ENCODE measurements at places on chromosomes 4 and X.

DNA sequence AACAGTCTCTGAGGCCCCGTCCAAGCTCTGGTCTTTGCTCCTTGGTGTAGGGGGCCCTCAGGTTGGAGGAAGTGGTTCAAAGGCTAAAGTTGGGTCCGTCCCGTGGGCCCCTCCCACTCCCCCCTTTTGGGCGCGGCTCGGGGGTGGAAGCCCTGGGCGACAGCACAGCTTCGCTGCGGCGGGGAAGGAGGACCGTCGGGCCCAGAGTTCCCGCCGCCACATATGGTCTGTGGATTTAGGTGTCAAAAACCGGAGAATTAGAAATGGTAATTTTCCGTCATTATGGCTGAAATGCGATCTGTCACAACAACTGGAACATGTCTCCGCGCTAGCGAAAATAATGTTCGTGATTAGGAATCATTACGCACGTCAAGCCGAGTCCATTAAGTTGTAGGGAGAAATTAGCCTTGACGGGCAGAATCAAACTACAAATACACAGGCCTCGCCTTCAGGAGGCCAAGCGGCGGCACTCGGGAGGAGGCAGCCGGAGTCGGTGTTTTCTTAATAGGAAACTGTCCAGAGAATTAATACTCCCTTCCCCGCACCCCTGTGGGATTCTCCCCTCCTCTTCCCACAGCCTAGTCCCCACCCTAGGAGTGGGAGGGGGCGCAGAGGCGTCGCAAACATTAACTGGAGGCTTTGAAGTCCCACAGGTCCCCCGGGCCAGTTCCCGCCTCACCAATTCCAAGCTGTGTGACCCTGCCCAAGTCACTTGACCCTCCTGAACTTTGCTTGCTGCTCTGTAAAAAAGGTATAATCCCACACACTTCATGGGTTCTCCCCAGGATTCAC, 15.0 kb downstream of the NKX3-2 start:
- DNase-seq = no peak

- DNase-seq = peak; percentile 18
Observed at GRCh38 chr4:36256398-36256891, 12.1 kb upstream of the ARAP2 start.

DNA sequence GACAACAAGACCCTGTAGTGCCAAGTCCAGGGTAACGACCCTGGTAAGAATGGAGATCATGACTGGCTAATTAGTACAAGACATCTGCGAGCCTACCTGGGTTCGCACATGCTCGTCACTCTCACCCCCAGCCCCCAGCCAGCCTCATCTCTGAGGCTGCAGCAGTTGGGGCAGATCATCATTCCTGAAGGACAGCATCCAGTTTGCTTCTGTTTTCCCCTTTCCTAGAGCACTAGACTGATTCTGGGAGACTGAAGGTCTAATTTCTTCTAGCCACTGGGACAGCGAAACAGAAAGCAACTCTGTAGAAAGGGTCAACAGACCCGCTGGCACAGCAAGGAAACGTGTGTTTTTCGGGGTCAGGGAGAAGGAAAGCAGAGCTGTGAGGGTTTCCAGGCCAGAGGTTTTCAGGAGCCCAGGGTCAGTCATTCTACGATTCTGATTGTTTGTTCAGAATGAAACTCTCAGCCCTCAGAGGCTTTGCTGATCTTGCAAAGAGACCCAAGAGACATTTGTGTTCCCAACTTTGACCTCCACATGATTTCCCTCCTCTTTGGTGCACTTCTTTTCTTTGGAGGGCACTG, 343.1 kb upstream of the NOCT start:
- no peak for DNase-seq

DNA sequence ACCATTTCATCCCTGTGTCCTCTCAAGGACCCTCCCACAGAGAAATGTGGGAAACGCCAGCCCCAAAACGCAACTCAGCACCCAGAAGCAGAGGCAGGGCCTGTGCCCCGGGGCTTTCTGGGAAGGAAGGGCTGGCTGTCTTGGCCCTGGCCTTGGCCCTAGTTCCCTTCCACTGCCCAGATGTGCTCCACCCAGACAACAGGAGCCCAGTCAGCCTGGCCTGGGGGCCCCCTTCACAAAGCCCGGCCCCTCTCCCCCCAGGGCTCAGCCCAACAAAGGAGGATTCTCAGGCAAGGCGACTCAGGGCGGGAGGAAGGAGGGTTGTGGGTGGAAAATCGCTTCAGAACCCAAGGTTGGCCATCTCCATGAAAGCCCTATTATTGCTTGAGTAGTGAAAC, 82.5 kb downstream of the PJA1 start:
- DNase-seq = no peak

DNA sequence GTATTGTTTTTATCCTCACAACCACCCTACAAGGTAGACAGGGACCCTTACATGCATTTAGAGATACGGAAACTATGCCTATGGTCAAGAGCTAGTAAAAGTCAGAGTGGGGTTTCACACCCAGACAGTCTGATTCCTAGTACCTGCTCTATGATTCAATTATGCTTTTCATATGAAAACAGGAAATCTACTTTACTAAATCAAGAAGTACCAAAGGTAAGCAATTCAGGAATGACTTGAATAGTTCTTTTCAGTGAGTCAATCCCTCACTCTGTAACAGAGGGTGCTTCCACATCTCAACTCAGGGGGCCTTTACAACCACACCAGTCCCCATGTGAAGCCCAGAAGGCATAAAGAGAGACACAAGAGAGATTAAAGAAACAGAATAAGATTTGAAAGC, 191.4 kb downstream of the PPP3CA start:
- DNase-seq = no peak

GRCh38 chrX:9677098-9677739, 88.4 kb downstream of the GPR143 start:
- DNase-seq = peak; percentile 12

GRCh38 chrX:78329486-78329885, 2.1 kb upstream of the CYSLTR1 start:
- DNase-seq = no peak

- no peak for DNase-seq
Observed at GRCh38 chr4:2714918-2715317, 41.2 kb downstream of the TNIP2 start.

GRCh38 chr4:67394879-67395278, 150.4 kb downstream of the CENPC start:
- DNase-seq = no peak

DNA sequence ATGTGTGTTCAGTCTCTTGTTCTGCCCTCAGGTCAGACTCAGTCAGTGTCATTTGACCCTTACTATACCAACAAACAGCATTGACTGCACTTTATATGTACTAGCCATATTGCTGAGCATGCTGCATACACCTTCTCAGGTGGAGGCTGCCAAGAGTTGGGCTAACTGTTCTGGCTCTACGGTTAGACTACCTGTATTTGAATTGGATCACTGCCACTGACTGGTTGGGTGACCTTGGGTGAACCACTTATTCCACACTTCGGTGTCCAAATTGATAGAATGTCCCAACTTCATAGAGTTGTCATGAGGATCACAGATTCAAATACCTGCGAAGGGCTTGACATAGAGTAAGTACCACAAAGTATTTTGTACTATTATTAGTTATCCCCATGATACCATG, 91.2 kb upstream of the GPR50 start:
- no peak for DNase-seq

DNA sequence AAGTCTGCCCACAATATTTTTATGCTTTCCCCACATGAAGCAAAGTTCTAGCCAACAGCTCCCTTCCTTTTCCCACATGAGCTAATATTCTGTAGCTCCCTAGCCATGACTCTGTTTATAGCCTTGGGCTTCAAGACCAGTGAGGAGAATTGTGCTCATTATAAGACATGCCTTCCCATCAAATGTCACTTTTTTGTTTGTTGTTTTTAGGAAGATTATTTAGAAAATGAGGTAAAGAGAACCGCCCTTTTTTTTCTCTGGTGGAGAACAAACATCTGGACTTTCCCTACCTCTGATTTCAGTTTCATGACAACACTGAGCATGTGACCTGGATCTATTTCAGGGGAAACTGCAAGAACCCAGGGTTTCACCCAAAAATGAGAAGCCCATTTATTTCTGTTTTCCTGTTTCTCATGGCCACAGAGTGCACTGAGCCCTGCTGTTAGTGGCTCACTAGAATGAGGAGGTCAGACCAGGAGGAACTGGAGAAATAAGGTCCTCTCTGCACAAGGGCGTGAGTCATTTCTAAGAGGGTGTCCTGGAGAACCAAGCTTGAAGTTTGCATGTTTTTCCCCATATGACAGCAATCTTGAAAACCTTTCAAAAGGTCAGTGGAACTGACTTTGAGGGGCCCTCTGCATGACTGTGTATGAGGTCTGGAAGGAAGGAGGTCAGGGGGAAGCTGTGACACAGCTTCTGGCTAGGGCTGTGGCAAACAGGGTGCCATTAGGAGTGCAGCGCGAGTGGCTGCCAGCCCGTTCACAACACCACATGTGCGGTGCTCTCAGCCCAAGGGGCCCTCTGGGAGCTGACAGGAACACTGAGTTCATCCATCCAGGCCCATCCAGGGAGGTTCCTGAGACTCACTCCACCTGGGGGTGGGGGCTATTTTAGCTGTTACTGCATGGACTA, 55.2 kb downstream of the CHST7 start:
- DNase-seq = peak; percentile 41

DNA sequence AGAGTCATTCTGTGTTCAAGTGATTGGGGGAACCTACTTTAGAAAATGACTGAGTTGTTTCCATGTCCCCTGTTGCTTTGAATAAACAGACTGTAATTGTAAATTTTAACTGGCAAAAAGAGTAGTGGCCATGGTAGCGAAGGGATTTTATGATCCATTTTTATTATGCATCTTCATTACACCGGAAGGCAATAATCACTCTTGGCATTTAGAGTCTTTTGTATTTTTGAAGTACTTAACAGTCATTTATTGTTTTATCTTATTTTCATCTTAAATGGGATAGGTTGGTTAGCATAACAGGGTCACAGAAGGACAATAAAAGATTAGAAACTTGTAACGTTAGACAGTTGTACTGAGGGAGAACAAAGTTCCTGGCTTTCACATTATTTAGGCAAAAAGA, 11.0 kb upstream of the OTC start:
- DNase-seq = no peak

DNA sequence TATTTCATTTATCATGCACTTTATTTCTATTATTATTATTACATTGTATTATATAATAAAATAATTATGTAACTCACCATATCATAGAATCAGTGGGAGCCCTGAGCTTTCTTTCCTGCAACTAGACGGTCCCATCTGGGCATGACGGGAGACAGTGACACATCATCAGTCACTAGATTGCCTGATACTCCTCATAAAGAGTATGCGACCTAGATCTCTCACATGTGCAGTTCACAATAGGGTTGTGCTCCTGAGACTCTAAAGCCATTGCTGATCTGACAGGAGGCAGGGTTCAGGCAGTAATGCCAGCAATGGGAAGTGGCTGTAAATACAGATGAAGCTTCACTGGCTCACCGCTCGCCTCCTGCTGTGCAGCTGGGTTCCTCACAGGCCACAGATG, 62.3 kb downstream of the DMD start:
- DNase-seq = no peak

GRCh38 chr4:48025005-48025404, 8.4 kb downstream of the NIPAL1 start:
- DNase-seq = no peak

DNA sequence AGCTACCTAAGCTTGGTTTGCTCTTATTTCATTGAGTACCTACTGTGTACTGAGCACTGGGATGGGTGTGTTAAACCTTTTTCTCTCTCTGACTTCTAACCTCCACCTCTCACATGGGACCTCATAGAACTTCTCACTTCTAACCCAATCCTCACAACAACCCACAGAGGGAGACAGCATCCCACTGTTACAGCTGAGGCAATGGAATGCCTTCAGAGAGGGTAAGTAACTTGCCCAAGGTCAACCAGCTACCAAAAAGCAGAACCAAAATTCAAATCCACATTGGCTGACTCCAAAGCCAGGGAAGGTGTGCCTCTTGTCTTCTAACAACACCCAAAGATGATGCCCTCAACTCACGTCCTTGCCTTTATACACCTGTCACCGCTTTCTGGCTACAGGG, 5.4 kb downstream of the SEL1L3 start:
- DNase-seq = no peak

DNA sequence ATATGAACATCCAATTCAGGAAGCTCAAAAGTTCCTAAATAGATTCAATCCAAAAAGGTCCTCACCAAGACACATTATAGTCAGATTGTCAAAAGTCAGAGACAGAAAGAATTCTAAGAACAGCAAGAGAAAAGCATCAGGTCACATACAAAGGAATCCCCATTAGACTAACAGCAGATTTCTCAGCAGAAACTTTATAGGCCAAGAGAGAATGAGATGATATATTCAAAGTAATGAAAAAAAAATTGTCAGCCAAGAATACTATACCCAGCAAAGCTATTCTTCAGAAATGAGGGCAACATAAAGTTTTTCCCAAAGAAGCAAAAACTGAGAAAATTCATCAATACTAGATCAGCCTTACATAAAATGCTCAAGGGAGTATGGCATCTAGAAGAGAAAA, 106.6 kb upstream of the SH3RF1 start:
- DNase-seq = no peak

- DNase-seq = no peak
Observed at GRCh38 chr4:144494280-144494679, 151.7 kb upstream of the HHIP start.

DNA sequence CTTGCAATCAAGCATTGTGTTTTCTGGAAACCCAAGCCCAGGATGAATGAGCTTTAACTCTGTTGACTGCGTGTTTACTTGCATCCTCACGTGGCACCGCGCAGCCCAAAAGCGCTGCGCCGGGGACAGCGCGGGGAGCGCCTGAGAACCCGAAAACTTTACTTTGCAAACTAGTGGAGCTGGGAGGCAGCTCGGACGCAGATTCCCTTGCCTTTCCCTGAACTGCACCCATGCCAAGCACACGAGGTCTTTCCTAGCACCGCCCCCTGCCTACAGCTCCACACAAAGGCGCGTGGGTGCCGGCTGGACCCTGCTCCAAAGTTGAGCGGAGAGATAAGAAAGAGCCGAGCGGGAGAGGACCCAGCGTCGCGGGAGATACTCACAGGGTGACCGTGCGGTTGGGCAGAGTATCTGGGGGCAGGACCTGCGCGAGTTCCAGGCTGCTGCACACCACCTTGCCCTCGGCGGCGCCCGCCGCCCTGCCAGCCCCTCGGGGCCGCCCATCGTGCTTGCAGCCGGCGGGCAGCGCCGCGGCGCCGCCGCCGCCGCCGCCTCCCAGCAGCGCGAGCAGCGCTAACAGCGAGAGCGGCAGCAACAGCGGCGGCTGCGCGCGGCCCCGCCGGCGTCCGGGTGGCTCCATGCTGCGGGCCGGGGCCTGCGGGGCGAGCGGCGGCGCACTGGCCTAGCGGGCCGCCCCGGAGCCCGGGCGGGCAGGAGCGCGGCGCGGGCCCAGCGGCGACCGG, 550 bp downstream of the ADGRA3 start:
- DNase-seq = peak; percentile 33
